Stimulated activated CD8-positive, alpha-beta memory T cell treated with anti-CD3 and anti-CD28 coated beads, Interleukin-12 subunit alpha, Interleukin-12 subunit beta, amount 100 ng/mL, for 4 hours (primary cell): ENCODE measurements at places on chromosomes 5 and 9.

DNA sequence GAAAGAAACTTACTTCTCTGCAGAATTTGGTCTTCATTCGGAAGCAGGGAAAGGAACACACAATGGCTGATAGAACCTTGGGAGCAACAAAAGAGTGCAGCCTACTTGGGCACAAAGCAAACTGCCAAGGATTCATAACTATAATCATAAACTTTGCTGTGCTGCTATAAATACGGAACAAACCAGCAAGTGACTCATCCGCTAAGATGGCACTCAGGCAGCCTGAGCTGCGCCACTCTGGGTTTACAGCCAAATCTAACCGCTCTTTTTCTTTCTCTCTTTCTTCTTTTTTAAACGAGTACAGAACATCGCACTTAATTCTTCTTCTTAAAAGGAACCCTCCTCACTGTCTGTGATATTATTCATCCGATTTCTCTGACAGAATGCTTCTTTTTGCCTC, 81.1 kb downstream of the PTPN3 start:
- no peak for DNase-seq

DNA sequence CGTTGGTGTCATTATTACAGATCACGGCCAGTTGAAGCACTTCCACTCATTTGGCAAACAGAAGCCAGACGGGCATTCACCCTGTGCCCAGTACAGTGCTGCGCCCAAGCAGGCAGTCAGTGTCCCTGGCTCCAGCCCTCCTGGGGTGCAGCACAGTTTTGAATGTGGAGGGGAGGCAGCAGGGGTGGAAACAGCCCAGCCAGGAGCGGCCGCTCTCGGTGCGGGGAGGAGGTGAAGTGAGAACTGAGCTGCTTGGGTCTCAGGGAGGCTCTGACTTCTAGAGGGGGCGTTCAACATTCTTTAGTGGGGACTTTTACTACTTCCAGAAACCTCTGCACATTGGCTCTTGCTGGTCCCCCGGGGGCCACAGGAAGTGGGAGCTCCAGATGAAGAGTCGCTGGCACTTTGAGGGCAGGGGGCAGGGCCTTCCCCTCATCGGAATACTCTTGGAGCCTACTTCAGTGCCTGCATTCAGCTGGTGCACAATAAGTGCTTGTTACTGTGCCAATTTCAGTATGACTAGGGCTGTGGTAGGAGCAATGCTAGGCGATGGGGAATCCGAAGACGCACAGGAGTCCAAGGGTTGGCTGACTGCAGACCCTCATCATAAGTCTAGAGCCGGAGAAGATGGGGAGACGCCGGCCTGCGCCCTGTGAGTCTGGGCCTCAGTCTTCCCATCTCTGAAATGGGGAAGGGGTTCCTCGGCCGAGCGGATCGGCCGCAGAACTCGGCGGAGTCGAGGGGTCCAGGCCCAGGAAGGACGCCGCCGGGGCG, 492 bp upstream of the NEK6 start:
- DNase-seq, result no peak

DNA sequence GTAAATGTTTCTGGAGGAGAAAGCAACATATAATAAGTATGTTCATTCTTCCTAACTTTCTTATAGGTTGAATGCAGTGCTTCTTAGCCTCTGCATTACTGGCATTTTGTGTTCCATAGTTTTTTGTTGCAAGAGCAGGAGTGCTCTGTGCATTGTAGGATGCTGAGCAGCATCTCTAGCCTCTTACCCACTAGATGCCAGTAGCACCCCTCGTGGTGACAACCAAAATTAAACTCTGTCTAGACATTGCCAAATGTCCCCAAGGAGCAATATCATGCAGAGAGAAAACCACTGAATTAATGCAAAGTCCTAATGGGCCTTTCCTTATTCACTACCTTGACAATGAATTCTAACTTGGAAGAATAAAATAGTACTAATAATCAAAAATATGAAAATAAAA, 147.0 kb downstream of the GLIS3 start:
- no peak for DNase-seq

DNA sequence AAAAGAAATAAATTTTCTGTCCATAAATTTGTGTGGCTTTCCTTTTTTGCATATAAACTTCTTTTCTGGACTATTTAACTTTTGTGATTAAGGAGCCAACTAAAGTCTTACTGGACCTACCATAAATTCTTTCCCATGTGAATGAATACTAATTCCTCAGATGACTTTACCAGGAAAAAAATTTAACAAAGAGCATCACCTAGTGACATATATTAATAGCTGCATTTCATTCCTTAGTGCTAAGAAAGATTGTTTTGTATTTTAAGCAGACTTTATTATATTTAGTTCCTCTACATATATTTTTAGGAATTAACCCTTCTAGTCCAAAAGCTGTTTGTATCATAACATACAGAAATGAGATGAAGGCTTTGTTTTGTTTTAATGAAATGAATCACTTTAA, 64.4 kb downstream of the C9orf85 start:
- no peak for DNase-seq

GRCh38 chr9:113307396-113307975, 4.3 kb upstream of the RNF183 start:
- no peak for DNase-seq

DNA sequence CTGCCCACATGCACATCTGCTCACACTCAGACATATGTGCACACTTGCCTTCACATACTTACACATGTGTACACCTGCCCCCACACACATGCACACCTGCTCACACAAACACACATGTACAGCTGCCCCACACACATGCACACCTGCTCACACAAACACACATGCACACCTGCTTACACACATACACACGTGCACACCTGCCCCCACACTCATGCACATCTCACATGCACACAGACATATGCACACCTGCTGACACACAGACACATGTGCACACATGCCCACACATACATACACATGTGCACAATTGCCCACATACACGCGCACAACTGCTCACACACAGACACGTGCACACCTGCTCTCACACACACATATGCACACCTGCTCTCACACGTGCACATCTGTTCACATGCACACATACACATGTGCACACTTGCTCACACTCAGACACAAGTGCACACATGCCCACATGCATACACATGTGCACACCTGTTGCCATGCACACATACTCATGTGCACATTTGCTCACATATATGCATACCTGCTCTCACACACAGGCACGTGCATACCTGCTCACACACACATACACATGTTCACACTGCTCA, 147.8 kb upstream of the FOXD4L5 start:
- DNase-seq, result no peak

GRCh38 chr5:119343766-119344165, 12.1 kb upstream of the TNFAIP8 start:
- DNase-seq, result peak; percentile 47

DNA sequence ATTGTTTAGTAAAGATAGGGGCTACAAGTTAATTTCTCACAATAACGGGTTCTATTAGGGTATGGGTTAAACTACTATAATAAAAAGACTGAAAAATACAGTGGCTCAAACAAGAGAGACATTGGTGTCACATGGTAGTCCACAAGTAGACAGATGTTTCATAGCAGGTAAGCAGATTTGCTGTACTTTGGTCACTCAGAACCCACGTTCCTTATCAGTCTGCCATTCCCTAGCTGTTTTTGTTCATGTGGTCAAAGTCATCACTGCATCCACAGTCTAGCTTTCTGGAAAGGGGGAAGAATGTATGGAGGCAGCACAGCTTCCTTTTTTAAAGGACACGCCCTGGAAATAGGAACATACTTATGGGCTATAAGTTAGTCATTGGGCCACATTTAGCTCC, 73.0 kb downstream of the SLC12A2 start:
- DNase-seq, result no peak

DNA sequence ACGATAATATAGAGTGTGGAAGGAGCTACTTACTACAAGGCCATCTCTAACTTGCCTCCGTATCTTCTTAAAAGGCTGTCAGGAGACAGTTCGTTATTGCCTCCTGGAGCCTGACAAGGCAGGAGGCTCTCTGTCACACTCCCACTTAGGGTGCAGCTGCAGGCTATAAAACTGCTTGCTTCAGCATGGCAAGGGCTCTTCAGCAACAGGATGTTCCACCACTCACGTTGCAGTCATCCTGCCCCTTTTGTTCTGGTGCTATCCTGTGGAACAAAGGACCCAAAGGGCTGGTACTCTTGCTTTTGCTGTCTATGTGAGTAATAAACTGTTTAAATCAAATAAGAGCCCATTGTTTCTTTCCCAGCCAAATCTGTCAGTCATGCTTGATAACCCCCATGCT, 508.9 kb downstream of the NTRK2 start:
- no peak for DNase-seq

DNA sequence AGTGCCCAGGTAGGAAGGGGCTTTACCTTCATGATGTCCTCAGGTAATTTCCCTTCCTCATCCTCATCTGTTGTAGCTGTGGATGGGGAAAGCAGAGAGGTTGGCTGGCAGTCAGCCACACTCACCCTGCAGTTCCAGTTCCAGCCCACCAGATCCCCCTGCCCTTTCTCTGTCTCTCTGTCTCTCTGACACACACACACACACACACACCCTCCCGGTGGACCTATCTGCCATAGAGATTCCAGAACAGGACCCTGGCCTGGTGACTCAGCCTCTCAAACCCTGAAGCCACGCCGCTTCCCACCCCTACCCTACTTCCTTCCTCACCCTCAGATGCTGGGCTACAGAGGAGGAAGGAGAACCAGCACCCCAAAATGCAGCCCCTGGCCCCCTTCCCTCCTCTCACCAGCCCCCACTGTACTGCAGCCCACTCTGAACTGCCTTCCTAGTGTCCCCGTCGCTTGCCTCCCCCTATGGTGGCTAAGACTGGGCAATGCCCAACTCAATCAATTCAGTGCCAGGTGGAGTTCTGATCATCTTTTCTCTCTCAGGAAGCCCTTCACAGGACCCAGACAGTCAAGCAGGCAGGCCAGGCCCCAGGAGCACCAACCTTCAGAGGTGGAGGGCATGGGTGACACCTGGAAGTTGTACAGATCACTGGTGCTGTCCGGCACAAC, 4.8 kb downstream of the IRF1 start:
- no peak for DNase-seq

DNA sequence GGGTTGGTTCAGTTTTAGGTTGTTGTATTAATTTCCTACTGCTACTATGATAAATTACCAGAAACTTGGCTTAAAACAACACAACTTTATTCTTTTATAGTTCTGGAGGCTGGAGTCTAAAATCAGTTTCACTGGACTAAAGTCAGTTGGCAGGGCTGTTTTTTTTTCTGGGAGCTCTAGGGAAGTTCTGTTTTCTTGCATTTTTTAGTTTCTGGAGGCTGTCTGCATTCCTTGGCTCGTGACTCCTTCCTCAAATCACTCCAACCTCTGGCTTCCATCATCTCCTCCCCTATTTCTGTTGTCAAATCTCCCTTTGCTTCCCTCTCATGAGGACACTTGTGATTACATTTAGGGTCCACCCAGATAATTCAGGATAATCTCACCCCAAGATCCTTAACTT, 51.3 kb upstream of the SUB1 start:
- no peak for DNase-seq

DNA sequence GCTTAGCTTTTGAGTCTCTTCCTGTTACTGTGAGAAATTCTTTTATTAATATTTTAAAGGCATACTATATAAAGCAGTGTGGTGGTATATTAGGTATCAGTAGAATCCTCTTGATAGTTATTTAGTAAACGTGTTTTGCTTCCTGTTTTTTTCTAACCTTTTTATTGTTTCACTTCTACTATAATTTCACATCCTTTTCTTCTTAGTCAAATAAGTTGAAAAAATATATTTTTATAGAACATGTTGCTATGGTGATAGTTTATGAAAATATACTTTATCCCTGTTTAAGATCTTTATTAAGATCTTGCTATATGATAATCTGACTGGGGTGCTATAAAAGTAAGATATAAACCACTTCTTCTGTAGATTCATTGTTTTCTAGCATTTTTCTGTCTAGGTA, 2.1 kb downstream of the POLK start:
- no peak for DNase-seq
